CD4-positive, alpha-beta T cell treated with Interleukin-10 for 1 hour (primary cell): ENCODE measurements at places on chromosomes 13 and 19.

DNA sequence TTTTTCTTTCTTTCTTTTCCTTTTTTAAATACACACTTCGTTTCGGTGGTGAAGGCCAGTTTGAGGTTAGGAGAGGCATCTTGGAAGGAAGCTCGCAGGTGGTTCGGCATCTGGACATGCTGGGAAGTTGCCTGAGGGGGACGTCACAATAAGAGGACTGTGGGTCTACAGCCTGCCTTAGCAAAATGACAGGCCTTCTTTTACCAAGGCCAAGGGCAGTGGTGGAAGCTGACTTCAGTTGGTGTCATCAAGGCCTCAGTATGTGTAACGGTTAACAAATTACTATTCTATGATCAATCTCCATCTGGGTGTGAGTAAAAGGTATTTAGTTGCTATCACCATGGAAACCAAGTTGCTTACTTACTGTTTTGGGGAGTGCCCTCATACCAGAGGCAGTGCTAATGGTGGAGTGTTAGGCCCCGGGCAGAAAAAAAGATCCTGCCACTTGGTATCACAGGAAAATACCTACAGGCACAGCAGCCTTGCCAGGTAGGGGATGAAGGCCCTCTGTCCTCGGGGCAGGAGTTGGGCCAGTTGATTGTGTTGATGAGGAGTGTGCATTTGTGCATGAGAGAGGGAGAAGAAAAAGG is 10.3 kb downstream of the ACTN4 start:
- peak; percentile 40 for DNase-seq

- peak; percentile 31 for DNase-seq
Observed at GRCh38 chr13:110680852-110681251, 25.1 kb downstream of the CARS2 start.

DNA sequence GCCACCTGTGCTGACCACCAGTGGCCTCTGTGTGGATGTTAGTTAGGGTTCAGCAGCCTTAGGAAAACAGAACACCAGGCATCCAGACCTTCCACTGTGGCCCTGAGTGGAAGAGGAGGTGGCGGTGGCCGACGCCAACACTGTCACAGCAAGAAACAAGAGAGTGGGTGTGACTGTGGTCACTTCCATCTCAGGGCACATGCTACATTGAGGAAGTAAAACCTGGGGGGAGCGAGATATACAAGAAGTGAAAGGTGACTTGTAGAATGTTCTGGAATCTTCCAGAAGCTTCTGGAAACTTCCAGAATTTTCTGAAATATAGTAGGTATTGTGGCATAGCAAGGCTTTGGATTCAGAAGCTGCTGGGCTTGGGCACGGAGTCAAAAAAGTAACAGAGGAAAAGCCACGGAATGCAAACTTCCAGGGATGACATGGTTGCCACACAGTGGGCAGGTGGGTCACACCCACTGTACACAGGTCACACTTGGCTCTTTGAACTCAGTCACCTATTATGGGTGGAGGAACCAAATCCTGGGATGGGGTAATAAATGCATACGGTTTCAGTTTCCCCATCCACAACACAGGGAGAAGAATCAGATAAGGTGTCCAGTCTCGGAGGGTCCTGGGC is 24.3 kb downstream of the GNG7 start:
- DNase-seq, result peak; percentile 18

GRCh38 chr19:10748927-10749434 is 31.1 kb downstream of the DNM2 start:
- DNase-seq, result no peak

DNA sequence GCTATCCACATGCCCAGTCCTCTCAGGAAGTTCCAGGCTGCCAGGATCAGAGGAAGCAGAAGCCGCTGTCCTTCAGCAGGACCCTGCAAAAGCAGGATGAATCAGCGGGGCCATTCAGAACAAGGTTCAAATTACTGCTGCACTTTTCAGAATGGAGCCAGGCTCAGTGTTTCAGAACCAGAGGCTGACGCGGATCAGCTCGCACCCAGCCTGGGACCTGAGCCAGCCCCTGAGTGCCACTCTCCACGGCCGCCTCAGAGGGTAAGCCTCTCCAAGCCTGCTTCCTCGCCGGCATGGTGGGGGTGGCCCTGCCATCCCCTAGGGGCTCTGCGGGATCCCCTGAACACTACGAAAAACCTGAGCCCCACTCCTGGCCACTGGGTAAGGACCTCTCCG is 24.7 kb downstream of the RASA3 start:
- DNase-seq, result no peak

DNA sequence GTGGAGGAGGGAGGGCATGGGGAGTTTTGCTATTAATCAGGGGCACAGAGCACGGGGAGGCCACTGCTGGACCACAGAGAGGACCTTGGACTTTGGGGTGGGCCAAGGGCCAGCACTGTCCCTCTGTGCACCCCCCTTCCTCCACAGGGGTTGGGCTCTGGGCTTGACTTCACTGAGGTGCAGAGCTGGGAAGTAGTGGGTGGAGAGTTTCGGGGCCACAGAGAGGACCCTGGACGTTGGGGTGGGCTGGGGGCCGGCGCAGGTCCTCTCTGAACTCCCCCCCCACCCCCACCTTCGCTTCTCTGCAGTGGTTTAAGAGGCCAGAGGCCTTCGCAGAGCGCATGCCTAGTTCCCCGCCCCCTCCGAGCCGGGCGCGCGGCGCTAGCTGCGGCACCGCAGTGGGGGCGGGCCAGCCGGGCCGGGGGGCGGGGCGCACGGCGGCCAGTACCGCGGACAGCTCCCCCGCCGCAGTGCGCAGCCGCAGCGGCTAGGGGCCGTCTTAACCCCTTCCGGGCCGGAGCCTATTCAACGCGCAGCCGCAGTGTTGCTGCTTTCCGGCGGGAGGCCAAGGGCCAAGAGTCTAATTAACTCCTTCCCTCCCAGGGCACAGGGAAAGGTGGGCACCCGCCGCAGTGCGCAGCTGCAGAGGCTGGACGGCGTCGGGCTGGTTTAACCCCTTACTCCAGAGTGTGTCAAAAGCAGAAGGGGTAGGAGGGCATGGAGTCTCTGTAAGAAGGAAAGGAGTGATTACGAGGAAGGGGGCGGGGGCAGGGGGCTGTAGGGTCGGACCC is 3.7 kb downstream of the KCNC3 start:
- DNase-seq, result peak; percentile 72

- no peak for DNase-seq
Observed at GRCh38 chr13:61874970-61875579, 459.4 kb upstream of the PCDH20 start.

DNA sequence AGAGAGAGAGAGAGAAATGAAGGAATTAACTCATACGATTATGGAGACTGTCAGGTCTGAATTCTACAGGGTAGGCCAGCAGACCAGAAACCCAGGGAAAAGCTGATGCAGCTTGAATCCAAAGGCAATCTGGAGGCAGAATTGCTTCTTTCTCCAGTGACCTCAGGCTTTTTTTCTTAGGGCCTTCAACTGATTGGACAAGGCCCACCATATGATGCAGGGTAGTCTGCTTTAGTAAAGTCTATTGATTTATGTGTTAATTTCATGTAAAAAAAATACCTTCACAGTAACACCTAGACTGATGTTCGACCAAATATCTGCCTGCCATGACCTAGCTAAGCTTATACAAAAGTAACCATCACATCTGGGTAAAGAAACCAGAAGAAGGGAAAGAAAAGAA is 71.1 kb downstream of the MZT1 start:
- no peak for DNase-seq

- peak; percentile 71 for DNase-seq
Observed at GRCh38 chr19:47445937-47446402, 25.7 kb downstream of the SLC8A2 start.

DNA sequence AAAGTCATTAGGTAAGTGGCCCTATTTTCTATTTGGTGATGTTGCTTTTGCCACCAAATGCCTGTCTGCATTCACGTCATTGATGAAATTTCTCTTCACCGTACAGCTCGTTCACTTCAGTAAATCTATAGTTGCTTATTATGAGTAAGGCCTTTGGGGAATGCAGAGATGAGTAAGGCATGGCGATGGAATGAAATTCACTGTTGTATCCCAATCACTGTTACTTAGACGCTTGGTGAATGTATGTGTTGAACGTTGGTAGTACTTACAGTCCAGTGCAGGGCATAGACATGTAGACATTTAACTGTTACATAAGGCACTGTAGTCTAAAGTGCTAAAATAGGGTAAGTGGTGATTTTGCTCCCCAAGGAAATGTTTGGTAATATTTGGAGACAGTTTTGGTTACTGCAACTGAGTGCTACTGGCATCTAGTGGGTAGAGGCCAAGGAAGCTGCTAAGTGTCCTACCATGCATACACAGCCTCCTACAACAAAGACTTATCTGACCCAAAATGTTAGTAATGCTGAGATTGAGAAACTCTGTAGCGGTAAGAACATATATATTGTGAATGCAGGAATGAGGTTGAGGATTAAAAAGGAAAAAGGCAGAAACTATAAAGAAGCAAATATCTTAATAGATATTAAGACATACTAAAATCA is 5.8 kb downstream of the AKAP11 start:
- DNase-seq, result no peak

GRCh38 chr19:18291590-18292461 is 10.4 kb upstream of the JUND start:
- peak; percentile 84 for DNase-seq

DNA sequence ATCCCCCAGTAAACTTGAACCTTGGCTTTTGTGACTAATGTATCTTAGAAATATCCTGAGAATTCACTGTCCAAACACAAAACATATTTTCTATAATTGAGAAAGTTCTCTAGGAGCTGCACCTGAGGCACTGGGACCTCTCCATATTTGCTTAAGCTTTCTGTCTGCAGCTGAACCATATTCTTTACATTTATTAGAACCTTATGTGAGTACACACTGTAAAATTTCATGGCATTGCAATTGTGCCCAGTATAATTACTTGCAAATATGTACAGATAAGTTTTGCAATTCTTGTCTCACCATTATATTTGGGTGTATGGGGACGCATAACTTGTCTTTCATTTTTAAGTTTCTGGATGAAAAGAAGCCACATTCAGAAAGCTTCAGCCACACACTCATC is 280.7 kb upstream of the KLHL1 start:
- DNase-seq, result no peak

DNA sequence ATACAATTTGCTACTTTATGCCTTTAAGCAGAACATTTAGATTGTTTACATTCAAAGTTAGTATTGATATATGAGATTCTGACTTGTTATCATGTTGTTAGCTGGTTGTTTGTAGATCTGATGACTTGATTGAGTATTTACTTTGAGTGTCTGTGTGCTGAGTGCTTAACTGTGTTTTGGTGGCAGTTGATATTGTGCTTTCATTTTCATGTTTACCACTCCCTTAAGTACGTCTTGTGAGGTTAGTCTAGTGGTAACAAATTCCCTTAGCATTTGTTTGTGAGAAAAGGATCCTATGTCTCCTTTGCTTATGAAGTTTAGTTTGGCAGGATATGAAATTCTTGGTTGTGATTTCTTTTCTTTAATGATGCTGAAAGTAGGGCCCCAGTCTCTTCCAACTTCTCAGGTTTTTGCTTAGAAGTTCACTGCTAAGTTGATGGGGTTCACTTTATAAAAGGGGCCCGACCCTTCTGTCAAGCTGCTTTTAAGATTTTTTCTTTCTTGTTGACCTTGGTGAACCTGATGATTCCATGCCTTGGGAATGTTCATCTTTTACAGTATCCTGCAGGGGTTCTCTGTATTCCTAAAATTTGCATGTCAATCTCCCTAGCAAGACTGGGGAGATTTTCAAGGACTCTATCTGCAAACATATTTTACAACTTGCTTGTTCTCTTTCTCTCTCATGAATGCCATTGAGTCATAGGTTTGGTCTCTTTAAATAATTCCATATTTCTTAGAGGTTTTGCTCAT is 1095.4 kb upstream of the PCDH20 start:
- DNase-seq, result no peak

GRCh38 chr19:58033741-58034476 is at the start of gene ZSCAN1:
ZSCAN1 (plus strand) TSS chr19:58034025; CDS start chr19:58037837, 3,812 bp downstream.
- DNase-seq, result peak; percentile 16

- DNase-seq, result peak; percentile 82
Observed at GRCh38 chr19:19366434-19367396, 38.8 kb upstream of the GATAD2A start.
